ENCODE measurements at places on chromosomes 2 and 18.
A peak's percentile ranks its signal among the peaks of the same experiment; 100 is the strongest.

DNA sequence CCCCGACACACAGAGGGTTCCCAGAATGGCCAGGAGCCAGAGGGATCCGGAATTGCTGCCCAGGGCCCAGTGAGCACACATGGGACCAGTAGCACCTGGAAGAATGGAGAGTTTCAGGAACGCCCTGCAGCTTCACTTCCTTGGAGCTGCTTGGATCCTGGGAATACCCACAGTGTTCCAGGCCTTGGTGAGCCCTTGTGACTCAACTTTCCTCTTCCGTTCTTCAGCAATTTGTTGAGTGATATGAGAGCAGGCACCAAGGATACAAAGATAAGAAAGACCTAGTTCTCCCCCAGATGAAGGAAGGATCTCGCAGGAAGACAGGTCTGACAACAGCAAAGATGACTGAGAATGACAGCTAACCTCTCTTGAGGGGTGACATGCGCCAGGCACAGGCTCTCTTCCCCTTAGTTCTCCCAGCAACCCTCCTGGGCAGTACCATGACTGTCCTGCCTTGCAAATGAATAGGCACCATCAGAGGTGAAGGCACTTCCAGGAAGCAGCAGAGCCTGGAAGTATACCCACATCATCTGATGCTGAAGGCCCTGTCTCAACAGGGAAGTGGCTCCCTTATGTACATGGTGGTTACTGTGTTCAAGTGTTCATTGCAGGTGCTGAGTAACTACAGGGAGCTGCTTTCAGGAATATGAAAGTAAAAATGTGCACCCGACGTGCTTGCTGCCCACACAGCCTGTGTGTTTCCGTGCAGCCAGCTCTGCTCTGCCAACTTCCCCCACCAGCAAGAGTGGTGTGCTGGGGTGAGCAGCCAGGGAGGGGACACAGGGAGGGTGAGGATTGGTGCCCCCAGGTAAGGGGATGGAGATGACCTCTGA, 116.2 kb downstream of the STPG4 start:
- DNase-seq: no peak

- DNase-seq: no peak
These were observed 274.8 kb upstream of the ST6GAL2 start for GRCh38 chr2:107160640-107161239.

GRCh38 chr18:77320971-77321559, 71.4 kb downstream of the GALR1 start:
- DNase-seq: no peak

DNA sequence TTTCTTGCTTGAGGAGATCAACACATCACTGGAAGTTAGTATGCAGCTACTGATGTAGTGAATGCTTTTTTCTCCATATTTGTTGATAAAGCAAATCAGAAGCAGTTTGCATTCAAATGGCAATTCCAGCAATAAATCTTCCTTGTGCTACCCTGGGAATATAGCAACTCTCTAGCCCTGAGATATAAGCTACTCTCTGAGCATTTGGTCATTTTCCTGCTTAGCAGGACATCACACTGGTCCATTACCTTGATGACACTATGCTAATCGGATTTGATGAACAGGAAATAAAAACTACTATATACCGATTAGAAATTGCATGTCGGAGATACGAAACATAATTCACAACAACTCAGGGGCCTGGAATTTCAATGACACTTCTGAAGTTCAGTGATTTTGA, 152.7 kb downstream of the CBLN2 start:
- no peak for DNase-seq

DNA sequence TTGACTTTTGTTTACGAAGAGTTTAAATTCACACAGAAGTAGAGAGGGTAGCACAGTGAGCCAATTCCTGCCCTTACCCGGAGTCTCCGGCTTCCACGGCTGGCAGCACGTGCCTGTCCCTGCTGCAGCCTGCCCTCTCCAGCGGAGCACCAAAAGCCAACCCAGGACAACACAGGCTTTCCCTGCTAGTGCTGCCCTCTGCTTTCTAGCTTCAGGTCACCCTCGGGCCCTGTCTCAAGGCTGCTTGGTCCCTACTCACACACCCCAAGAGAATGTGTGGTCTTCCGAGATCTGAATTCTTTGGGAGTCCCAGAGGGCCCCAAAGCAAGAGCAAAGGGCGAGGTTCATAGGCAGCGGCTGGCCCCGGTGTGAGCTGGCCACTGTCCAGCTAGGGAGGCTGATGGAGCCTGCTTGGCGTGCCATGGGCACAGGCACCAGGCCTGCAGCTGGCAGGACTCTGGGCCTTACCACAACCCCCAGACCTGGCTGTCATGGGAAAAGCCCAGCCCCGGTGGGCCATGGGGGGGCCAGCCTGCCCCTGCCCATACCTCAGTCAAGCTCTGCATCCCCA, 7.0 kb upstream of the HS6ST1 start:
- no peak for DNase-seq

GRCh38 chr2:183179156-183179555, 54.9 kb downstream of the NUP35 start:
- no peak for DNase-seq

DNA sequence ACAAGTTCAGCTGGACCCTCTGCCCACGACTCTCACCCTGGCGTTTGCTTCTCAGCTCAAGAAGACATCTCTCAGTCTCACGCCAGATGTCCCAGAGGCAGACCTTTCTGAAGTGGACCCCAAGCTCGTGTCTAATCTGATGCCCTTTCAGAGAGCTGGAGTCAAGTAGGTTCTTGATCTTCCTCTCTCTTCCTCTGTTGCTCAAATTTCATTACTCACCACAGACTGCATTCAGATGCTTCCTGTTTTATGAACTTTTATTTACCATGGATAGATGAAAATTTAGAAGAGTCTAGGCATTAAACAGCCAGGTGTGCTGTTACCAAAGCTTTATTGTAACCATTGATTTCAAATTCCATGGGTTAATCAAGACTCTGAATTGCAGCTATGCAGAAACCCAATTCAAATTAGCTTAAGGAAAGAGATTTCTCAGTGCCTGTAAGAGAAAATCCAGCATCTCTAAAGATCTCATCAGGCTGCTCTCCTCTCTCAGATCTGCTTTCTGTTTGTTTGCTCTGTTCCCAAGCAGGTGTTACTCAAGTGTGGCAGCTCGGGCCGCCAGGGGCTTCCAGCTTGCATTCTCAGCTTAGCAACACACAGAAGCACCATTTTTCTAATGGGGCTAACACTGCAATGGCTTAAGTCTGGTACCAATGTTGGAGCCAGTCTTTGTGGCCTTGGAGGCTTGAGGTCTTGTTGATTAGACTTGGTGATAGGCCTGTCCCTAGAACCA, 16.5 kb downstream of the SMARCAL1 start:
- no peak for DNase-seq

- no peak for DNase-seq
These were observed 40.0 kb downstream of the SLC40A1 start for GRCh38 chr2:189540551-189540950.

GRCh38 chr2:11564816-11565567, 31.1 kb downstream of the GREB1 start:
- no peak for DNase-seq

DNA sequence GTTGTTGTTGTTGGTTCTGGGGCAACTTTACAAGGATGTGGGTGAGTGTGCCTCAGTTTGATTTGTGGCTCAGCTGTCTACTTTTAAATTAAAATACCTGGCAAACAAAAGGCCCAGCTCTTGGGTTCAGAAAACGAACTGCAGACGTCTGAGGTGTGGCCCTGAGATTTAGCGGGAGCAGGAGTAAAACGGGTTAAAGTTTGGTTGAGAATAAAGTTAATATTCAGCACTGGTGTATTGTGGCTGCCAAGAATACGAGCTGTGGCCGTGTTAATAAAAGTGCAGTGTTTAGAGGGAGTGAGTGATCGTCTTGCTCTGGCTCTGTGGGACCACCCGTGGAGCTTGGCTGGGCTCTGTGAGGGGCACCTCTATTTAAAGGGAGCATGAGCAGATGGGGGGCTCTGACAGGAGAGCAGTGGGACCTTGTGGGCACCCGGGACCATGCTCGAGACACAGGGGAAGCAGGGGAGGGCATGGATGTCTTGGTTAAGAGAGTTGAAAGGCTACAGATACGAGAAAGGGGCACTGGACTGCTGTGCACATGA, 80.3 kb downstream of the VAPA start:
- no peak for DNase-seq

DNA sequence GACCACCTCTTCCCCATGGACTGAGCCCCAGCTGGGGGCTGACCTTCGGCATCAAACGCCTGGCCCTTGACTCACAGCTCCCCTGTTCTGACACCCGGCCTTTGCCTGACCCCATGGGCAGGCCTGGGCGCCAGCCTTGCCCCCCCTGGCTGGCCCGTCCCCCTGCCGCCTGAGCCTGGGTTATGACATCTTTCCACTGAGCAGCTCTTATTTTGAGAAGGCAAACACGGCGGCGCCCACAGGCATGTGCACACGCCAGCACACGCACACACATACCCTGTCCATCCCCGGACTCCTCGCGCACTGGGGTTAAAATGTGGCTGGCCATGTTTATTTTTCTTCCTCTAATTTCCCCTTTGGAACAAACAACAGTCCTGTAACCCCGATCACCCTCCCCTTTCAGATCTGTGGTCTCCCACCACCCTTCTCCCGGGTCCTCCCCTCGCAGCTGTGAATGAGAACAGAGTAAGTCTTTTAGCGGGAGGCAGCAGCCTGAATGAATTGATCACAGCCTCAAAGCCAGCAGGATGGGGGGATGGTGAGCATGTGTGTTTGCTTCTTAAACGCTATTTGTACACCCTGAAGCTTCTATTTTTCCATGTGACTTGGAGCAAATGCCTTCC, 11.8 kb upstream of the ATOH8 start:
- peak; percentile 82 for DNase-seq

GRCh38 chr2:53640466-53640865, 127.1 kb upstream of the CHAC2 start:
- peak; percentile 23 for DNase-seq

- no peak for DNase-seq
These were observed at the start of gene MEP1B for GRCh38 chr18:32189790-32190189. Gene MEP1B, plus strand, starts transcription at chr18:32190039. Its CDS starts 32 bp downstream, at chr18:32190071.

DNA sequence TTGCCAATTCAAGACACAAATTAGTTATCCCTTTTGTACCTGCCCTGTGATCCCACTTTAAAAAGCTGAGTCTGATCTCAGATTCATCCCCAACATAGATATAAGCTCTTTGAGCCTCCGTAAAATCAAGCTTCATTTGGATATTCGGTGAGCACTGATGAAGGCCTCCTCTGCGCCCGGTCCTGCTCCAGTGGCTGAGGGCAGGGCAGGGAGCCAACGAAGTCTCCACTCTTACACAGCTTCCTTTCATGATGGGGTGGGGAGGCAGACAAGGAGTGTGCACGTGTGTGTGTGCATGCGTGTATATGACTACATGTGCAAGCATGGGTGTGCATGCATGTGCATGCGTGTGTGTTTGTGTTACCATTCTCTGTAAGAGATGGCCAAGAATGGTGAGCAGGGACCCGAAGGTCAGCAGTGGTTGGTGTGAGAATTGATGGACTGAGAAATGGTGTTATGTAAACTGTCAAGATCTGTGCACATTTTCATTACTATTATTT, 43.6 kb downstream of the IL1RL2 start:
- no peak for DNase-seq

DNA sequence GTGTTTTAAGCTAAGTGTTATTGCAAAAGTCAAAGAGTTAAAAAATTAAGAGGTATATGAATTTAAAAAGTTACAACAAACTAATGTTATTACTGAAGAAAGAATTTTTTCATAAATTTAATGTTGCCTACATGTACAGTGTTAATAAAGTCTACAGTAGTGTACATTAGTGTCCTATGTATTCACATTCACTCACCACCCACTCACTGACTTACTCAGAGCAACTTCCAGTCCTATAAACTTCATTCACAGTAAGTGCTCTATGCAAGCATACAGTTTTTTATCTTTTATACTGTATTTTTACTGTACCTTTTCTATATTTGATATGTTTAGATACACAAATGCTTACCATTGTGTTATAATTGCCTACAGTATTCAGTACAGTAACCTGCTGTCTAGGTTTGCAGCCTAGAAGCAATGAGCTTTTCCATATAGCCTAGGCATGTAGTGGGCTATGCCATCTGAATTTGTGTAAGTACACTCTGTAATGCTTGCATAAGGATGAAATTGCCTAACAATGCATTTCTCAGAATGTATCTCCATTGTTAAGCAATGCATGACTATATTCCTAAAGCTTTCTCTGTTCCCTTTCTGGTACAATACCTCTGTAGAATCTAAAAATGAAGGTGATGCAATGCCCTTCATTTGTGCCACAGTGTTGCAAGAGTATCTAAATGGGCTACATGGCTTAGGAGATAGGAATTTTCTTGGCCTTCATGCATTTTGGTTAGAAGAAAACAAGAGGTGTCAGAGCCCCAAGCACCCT, 370.8 kb upstream of the NT5C1B start:
- DNase-seq: no peak

All from ELR (cell line).